ENCODE measurements at places on chromosomes 12 and 14.
A peak's percentile ranks its signal among the peaks of the same experiment; 100 is the strongest.

DNA sequence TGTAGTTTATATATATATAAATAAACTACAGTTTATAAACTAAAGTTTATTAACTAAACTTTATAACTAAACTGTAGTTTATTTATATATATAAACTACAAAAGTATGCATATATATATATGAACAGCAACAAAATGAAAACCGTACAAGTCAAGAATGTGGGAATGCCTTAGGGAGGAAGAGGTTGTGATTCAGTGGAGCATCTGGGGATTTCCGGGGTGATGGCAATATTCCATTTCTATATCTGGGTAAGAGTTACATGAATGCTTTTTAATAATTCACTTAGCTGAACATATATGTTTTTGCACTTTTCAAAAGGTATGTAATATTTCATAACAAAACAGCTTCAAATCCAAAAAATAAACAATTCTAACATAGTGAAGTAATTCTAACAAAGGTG, 30.1 kb upstream of the CAND1 start:
- DNase-seq = no peak

GRCh38 chr14:51626788-51627187, 24.9 kb upstream of the FRMD6 start:
- no peak for DNase-seq

DNA sequence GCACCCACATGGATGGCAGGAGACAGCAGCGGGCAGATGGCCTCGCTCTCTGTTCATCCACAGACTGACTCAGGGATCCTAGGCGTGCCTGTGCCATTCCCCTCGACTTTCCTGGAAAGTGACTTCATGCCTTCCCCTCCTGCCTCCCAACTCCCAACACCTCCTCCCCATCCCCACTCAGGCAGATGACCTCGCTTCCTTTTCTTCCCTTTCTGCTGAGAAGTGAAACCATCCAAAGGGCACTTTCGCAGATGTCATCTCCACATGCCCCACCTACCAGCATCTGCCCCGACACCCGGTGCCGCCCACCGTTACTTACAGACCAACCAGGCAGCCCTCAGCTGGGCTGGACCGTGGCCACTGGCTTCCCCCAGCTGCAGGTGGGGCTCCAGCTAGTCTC, 29.6 kb downstream of the BEGAIN start:
- DNase-seq = no peak

GRCh38 chr12:67774983-67775587, 126.5 kb downstream of the DYRK2 start:
- DNase-seq = no peak

DNA sequence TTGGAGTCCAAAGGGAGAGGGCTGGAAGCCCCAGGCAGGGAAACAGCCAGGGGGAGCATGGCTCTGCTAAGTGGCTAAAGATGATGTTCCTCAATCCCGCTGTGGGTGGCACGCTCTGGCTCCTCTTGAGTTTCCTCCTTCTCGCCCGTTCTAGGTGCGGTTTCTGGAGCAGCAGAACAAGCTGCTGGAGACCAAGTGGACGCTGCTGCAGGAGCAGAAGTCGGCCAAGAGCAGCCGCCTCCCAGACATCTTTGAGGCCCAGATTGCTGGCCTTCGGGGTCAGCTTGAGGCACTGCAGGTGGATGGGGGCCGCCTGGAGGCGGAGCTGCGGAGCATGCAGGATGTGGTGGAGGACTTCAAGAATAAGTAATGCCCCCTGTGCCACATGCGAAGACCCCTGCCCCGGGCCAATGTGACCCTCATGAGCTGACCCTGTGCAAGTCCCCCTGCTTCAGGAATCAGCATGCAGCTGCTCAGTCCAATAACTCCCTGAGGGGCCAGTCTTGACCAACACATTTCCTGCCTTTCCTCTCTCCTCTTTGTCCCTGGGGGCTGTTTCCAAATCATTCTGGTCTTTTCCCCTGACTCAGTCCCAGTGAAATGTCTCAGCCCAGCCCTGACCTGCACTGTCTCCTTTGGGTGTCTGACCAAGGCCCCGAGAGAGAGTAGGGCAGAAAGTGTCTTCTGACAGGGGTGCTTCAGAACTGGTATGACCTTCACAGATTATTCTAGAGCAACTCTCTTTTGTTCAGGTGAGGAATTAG, 2.1 kb downstream of the KRT7 start:
- no peak for DNase-seq

GRCh38 chr12:121295746-121296617, 527 bp downstream of the CAMKK2 start:
- DNase-seq = no peak

DNA sequence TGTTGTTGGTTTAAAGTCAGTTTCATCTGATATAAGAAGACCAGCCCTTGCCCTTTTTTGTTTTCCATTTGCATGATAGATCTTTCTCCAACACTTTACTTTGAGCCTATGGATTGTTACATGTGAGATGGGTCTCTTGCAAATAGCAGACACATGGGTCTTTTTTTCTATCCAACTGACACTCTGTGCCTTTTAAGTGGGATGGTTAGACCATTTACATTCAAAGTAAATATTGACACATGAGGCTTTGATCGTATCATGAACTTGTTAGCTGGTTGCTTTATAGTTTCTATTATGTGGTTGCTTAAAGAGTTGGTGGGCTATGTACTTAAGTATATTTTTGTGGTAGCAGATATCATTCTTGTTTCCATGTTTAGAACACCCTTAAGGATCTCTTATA, 213.4 kb upstream of the G2E3 start:
- DNase-seq = no peak

DNA sequence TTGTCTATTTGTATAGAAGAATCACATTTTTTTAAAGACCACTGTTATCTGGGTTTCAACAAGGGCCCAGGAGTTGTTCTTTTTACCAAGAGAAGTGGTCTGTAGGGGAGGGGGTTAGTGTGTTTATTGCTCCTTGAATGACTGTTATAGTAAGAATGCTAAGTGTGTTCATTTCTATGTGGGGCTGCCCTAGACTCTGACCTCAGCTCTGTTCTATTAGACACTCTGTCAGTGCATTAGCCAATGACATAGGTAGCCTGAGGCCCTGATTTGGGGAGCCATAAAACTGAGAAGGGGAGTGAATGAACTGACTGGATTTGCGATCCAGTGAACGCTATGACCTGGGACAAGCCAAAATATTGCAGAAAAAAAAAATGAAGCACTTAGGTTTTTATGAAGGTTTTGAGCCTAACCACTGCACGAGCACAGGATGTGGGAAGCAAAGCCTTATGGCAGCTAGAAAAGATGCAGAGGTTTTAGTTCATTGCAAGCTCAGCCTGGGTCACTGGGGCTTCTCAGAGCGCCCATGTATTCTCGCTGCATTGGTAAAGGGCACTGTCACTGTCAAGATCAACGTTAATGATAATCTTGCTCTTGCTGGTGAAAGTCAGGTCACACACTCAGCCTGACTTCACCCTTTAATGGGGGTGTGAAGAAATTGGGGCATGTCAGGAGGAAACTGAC, 63.8 kb downstream of the PRKCH start:
- DNase-seq = no peak

- DNase-seq = no peak
Observed at GRCh38 chr14:69044965-69045555, 66.0 kb upstream of the ACTN1 start.

DNA sequence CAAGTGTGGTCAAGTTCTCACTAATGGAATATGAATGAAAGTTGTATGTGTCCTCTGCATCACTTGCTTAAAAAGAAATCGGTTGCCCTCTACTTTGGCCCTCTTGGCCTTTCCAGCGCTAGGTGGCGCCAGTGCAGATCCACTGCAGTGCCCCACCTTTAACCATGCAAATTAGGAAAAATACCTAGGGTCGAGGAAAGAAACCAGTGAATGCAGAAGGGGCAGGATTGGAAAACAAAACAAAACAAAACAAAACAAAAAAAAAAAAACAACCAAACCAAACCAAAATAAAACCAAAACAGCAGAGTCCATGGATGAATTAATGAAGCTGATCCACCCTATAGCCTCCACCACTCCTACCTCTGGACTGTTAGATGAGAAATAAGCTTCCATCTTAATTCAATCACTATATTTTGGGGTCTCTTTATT, 12.9 kb upstream of the NEMF start:
- peak; percentile 82 for DNase-seq

DNA sequence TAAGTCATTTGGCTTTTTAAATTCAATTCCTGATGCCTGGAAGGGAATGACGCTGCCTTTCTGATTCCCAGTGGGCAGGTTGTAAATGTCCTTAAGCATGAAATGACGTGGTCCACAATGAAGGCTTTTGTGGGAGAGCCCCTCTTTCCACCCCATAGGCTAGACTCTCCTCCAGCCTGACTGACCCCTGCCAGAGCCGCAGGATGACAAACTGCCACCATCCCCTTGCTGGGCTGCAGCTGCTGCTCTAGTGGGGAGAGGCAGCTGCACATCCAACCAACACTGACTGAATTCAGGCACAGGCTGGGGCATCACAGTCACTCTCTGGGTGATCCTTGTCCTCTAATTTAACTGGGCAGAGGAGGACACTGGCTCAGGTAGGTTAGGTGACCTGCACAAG, 6.3 kb downstream of the TSPAN11 start:
- no peak for DNase-seq

GRCh38 chr12:108181095-108181454, 52.0 kb downstream of the WSCD2 start:
- DNase-seq = no peak

- no peak for DNase-seq
Observed at GRCh38 chr12:31868965-31869364, 90.2 kb upstream of the RESF1 start.

- DNase-seq = no peak
Observed at GRCh38 chr14:68154275-68154674, 334.7 kb downstream of the RAD51B start.

DNA sequence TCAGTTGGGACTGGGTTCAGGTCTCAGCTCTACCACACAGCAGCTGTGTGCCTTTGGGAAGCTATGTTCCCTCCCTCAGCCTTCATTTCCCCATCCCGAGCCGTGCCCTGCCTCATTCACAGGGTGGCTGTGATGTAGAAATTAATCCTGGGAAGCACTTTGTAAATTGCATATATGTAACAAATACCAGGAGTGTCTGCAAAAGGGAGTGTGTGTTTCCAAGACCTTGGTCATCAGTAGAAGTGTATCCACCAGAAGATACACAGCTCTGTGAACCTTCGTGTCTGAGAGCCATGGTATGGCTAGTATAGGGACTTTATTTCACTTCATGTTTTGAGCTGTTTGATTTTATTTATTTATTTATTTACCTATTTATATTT, 26.1 kb downstream of the ALDH2 start:
- no peak for DNase-seq

- DNase-seq = no peak
Observed at GRCh38 chr12:32680787-32681186, 1.7 kb downstream of the DNM1L start.

DNA sequence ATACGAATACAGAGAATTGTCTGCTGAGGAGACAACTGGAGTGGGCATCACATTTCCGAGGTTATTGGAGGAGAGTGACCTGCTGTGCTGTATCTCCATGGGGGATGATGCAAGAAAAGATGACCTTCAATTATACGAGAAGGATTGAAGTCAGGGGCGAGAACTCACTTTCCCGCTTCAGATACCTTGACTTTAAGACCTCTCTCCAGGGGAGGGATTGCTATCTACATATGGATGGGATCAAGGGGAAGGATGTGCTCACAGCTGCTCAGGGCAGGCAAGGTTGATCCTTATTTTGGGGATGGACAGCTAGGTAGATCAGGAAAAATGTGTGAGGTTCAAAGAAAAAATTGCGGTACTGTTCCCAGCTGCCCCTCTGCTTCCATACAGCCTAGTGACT, 24.4 kb downstream of the NEUROD4 start:
- DNase-seq = no peak

- DNase-seq = no peak
Observed at GRCh38 chr14:100982353-100982752, 78.8 kb upstream of the RTL1 start.

GRCh38 chr14:22811722-22812121, 3.5 kb downstream of the SLC7A7 start:
- no peak for DNase-seq

GRCh38 chr12:56628671-56629458, 1.3 kb downstream of the BAZ2A start:
- peak; percentile 39 for DNase-seq

GRCh38 chr14:76510181-76510580, 134.2 kb downstream of the ESRRB start:
- DNase-seq = no peak

- peak; percentile 30 for DNase-seq
Observed at GRCh38 chr12:12561371-12562015, 1.2 kb downstream of the DUSP16 start.

All from activated CD4-positive, alpha-beta T cell treated with anti-CD3 and anti-CD28 coated beads, Interleukin-2, amount 50 U/mL, for 4 hours (primary cell).